ENCODE measurements at places on chromosomes 12 and 14. TPM values are rescaled to one million over a fixed set of nuclear protein-coding genes. Genes with fewer than 3 reads are reported as not detected.

DNA sequence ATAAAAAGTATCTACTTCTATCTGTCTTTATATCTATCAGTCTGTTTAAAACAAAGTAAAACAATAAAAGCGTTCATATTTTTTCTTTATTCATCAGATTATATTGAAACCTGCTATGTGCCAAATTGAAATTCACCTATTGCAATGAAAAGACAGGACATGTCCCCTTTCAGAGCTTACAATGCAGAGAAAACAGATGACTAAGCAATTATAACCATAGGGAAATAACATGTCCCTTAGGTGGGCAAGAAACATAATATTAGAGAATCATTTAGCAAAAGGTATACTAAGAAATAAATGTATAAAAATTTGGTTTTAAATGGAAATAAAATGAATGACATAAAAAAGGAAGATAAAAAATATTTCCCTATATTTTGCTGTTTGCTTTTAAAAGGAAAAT lies 1421.3 kb downstream of the FSCB start:
- DNase-seq = no peak

- no peak for DNase-seq
These were observed 51.7 kb downstream of the TMEM30B start for GRCh38 chr14:61229475-61229888.

GRCh38 chr14:64777461-64777860 lies 73.2 kb downstream of the PLEKHG3 start:
- no peak for DNase-seq

DNA sequence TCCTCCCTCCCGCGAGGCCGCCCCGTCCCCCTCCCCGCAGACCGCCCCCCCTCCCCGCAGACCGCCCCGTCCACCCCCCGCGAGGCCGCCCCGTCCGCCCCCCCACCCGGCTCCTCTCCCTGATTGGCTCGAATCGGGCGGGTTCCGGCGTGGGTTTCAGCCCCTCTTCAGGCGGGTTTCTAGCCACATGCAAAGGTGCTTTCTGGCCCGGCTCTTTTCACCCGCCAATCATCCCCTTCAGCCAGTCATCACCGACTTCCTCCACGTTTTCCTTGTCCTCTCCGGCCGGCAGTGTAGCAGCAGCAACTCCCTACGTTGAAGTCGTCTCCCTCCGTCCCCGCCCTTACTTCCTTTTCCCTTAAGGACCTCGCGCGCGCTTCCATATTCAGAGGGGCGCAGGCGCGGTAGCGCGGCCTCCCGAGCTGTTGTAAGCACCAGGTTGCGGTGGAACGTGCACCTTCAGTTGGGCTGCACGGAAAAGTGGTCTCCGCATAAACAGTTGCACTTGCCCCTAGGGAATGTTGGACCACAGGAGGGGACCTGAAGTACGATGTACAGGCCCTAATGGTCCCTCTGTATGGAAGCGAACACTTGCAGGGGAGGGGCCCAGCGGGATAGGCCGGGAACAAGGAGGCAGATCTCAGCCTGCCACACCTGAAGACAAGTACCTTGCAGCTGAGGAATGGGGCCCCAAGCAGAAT lies 44.6 kb upstream of the ESR2 start:
- peak; percentile 98 for DNase-seq

DNA sequence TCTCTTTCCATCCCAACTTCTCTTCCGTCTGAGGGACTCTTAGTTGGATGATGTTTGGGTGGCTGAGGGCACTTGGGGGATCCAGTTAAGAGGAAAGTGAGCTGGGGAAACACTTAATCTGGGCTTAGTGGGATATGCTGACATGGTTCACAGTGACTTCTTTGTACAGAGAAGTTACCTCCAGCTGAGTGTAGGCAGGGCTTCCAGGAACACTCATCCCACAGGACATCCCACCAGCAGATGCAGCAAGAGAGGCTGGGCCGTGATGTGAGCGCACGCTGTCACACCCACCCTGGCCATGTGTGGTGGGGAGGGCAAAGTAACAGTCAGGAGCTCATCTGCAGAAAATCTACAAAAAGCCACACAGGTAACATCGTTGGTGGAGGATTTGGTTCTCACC lies 832 bp upstream of the CACNA2D4 start:
- no peak for DNase-seq

- DNase-seq = no peak
These were observed 72.8 kb upstream of the NPAS3 start for GRCh38 chr14:32865827-32866376.

GRCh38 chr12:12999271-12999958 lies 650 bp downstream of the HEBP1 start:
- peak; percentile 6 for DNase-seq

GRCh38 chr14:94110552-94111181 lies at the start of gene IFI27:
Gene IFI27 (plus strand): TSS chr14:94110736.
- no peak for DNase-seq

GRCh38 chr14:50070230-50070629 lies 46.1 kb downstream of the VCPKMT start:
- DNase-seq = no peak

GRCh38 chr12:125029761-125030358 lies 35.4 kb upstream of the AACS start:
- no peak for DNase-seq

Gene MANSC4
- total RNA-seq = not detected

Gene GLT8D2
- total RNA-seq = 20.0 TPM

Gene NTF3
- total RNA-seq = not detected

Data from mammary epithelial cell (primary cell).